NCI-H748 treated with DMSO at 0.1 percent for 48 hours (cell line): ENCODE measurements at places on chromosomes 7 and 10.

- DNase-seq: no peak
Observed at GRCh38 chr7:123285076-123285700, 85.4 kb upstream of the SLC13A1 start.

GRCh38 chr7:80330434-80330833 is 181.4 kb downstream of the GNAT3 start:
- DNase-seq: no peak

DNA sequence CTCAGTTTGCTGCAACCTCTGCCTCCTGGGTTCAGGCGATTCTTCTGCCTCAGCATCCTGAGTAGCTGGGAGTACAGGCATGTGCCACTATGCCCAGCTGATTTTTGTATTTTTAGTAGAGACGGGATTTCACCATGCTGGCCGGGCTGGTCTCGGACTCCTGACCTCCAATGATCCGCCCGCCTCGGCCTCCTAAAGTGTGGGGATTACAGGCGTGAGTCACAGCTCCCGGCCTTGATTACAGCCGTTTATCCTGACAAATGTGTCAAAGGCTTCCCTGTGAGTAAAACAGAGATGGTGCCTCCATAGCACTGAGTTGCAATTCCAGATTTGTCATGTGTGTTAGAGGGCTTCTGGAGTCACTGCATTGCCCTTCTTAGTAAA is 273.7 kb downstream of the CCDC3 start:
- no peak for DNase-seq

DNA sequence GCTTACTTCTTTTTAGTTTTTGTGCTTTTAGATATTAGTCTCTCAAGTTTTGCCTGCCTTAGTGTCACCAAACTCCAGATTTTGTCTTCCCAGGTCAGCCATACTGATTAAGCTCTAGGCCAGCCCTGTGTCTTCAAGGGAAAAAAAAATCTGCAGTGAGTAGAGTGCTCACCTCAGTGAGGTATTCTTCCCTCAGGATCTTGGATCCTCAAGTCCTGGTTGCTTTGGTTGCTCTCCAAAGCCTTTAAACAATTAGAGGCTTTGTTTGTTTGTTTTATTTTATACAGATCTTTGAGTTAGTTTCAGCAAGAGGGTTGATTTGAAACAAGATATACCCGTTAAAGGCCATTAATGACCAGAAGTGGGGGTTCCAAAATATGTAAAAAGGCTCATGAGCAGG is 165.2 kb downstream of the GPR158 start:
- no peak for DNase-seq

GRCh38 chr7:151117565-151117964 is 31.3 kb downstream of the AGAP3 start:
- no peak for DNase-seq

DNA sequence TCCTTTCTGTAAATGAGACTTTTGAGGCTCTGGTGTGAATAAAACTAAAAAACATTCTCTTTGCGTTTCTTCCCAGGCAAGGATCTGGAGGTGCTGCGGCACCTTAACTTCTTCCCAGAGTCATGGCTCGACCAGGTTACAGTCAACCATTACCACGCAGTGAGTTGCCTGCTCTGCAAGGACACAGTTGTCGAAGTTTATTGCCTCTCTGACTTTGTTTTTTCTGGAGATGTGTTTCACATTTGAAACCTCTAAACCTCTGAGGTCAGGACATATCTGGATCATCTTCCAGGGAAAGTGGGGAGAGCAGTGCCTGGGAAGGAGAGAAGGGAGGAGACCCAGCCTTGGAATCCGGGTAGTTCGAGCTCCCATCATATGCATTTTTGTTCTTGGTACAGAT is 43.4 kb upstream of the PLEKHA1 start:
- no peak for DNase-seq

GRCh38 chr10:106401967-106402366 is 762.5 kb downstream of the SORCS1 start:
- DNase-seq: no peak

GRCh38 chr10:57696641-57697040 is 571.1 kb downstream of the IPMK start:
- DNase-seq: no peak

GRCh38 chr7:36287371-36288241 is 102.1 kb upstream of the ANLN start:
- peak; percentile 37 for DNase-seq

DNA sequence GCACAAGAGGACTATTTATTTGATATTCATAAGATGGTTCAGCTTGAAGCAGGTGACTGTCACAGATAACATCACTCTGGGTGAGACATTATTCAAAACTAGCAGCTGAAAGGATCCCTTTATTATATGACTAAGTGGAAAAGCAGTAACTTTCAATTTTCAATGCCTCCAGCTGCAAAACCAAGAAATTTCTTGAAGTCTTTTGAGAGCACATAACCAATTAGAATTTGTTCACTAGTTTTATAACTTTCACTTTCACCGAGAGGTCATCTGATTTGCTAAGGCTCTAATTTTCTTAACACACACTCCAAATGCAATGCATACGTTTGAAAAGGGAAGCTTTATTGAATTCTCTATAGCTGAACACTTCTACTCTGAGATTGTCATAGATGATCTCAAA is 88.6 kb upstream of the KLF14 start:
- DNase-seq: no peak

- no peak for DNase-seq
Observed at GRCh38 chr10:51297438-51297837, 223.2 kb downstream of the PRKG1 start.

DNA sequence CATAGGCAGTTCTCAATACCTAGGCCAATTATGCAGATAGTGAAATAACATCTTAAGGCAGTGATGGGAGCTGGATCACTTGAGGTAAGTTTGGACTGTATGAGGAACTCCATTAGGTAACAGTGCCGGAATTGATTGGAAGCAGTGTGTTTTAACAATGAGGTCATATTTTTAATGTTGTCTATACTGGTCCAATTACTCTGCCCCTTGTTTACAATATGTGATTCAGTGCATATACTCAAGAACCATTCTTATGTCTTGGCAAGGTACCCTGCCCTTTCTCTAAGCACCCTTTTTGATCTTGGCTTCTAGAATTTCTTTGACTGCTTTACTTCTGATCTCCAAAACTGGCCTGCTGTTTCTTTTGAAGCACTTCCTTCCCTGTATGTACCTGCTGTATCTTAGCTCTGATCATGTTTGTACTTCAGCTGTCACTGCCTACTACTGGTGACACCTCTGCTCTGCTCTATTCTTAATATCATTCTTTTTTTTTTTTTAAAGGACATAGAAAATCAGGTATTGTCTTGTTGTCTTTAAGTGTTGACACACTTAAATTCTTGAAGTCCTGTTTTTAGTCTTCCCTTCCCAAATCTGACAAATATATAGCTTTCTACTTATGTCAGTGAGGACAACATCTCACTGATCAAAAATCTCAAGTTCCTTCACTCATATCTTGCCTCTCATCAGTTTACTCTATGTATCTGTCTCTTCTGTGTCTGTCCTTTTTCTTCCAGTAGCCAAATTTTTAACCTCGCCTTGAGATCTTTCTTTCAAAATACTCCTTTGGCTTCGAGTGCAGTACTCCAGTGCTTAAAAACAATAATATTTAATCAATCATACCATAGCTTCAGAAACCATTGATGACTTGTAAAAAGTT is 46.4 kb upstream of the RPA3 start:
- no peak for DNase-seq

DNA sequence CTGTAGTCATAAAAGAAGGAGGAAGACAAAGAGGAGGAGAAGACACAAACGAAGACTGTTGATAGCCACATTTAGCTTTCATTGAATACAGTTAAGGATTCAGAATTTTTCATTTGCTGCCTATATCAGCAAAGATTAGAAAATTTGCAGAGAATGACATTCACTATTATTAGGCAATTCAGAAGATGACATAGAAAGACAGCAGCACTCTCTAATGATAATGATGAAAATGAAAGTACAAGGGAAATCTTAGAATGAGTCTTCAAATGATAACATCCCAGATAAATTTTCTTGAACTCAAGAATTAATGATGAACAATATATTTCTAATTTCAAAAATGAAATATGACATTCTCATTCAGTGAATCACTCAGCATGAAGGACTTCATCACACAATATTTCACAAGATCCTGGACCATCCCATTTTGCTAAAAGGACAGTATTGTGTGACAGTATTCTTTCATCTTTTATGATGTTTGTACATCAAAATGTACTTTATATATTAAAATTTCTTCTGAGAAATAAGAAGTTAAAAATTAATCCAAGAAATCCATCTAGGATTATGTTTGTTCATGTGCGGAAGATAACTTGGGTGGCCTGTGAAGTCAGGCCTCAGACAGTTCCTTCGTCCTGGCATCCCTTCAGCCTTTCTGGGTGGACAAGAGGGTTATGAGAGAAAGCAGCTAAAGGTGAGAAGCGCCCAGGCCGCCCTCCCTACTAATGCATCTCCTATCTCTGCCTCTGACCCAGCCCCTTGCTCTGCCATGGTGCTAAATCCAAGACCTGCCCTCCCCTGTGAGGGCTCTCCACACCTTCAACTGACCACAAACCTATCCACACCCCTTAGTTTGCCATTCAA is 47.4 kb upstream of the CAMK2B start:
- DNase-seq: no peak

- DNase-seq: no peak
Observed at GRCh38 chr7:25025218-25025671, 45.3 kb upstream of the OSBPL3 start.

- no peak for DNase-seq
Observed at GRCh38 chr10:71244431-71245419, 32.4 kb downstream of the UNC5B start.

DNA sequence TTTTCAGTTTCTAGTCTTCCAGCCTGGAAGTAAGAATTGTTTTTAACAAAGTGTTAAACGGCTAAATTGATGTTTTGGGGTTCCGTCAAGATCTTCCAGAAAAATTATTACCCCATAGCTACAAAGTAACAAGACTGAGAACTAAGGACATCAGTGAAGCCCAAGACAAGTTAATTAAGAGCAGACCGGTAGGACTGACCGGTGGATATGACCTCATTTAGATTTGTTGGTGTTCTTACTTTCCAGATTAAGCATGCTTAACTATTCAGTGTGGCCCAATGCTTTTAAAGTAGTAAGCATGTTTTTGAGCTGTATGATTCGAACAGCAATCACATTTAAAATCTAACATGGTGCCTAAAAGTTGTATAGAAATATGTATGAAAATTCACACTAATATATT is 73.1 kb upstream of the RPA3 start:
- DNase-seq: no peak

DNA sequence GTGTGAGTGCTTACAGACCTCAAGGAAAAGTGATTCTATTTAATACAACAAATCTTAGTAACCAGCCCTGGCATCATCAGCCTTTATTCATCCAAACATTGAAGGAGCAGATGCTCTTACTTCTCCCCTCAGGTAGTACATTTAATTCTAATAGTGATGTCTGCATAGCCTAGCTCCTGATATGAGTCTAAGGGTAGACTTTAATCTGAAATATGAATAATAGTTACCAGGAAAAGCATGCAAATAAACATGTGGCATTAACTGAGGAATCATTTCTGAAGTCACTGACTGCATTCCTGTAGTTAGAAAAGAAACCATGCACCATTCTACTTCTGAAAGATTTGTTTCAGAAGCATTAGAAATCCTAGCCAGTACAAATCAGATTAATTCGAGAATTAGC is 25.7 kb upstream of the LMBR1 start:
- no peak for DNase-seq

- no peak for DNase-seq
Observed at GRCh38 chr7:116261904-116262303, 51.6 kb downstream of the TES start.

- DNase-seq: peak; percentile 51
Observed at GRCh38 chr7:91089382-91089963, 174.8 kb upstream of the FZD1 start.

DNA sequence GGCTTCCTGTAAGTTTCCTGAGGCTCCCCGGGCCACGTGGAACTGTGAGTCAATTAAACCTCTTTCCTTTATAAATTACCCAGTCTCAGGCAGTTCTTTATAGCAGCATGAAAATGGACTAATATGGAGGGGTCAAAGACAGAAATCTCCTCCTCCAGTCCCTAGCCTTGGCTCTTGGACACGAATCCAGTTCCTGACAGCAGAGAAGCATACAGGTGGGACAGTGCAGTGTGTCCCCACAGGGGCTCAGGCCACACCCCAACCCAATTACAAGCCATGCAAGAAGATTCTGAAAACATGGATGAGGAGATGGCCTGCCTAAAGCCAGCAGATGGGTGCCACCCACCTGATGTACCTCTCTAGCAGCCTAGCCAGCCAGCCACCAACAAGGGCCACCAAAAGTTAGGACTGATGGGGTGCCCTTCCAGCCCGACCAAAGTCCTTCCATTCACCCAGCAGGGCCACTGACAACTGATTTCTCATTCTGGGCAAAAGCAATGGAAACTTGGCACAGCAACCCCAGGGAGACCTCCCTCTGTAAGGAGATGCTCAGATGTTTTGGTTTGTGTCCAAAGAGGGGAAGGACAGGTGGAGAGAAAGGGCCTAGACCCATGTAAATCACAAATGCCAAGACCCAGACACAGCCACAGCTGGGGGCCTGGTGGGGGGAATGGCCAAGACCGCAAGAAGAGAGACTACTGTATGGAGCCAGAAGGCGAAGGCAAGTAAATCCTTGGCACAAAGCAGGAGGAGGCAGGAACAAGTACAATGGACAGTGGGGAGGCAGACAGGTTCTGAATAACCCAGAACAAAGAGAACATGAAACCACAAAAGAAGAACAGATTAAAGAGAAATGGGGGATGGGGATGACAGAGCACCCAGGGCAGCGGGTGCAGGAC is 13.6 kb downstream of the GPRIN2 start:
- DNase-seq: no peak

- no peak for DNase-seq
Observed at GRCh38 chr10:121556455-121556854, 41.8 kb downstream of the FGFR2 start.

GRCh38 chr7:3912291-3912690 is 611.2 kb downstream of the SDK1 start:
- no peak for DNase-seq

- DNase-seq: no peak
Observed at GRCh38 chr10:18582803-18583202, 68.6 kb downstream of the NSUN6 start.

DNA sequence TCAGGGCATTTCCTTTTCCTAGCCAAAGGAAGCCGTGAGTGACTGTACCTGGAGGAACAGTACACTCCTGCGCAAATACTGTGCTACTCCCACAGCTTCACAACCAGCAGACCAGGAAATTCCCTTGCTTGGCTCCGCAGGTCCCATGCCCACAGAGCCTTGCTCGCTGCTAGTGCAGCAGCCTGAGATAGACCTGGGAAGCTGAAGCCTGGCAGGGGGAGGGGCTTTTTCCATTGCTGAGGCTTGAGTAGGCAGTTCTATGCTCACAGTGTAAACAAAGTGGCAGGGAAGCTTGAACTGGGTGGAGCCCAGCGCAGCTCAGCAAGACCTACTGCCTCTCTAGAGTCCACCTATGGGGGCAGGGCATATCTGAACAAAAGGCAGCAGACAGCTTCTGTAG is 291.2 kb downstream of the HGF start:
- DNase-seq: peak; percentile 23

- no peak for DNase-seq
Observed at GRCh38 chr10:70118196-70118595, 14.4 kb downstream of the AIFM2 start.

- DNase-seq: no peak
Observed at GRCh38 chr10:98488669-98489430, 42.1 kb upstream of the HPS1 start.

- DNase-seq: no peak
Observed at GRCh38 chr10:61616611-61617010, 46.1 kb upstream of the CABCOCO1 start.
